ENCODE measurements at places on chromosomes 3 and 15.

DNA sequence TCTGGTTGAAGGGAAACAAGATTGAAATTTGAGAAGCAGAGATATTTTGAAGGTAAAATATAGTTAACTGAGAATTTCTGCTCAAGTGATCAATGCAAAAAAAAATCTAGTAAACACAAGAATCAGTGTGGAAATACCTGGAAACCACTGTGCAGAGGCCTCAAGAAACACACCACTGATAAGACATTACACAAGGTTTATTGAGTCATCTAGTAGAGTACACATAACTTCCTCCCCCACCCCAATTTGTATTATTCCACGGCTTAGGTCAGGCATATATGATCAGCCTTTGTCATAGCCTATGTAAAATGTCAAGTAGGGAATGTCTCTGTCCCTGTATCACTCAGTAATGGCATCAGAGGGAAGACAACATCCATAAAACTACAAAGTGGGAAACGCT is 447.8 kb upstream of the BCHE start:
- DNase-seq = no peak

- no peak for DNase-seq
These were observed 76.9 kb downstream of the CTNNB1 start for GRCh38 chr3:41276191-41276590.

GRCh38 chr3:114451051-114451451 is 157.2 kb downstream of the TIGIT start:
- DNase-seq = no peak

DNA sequence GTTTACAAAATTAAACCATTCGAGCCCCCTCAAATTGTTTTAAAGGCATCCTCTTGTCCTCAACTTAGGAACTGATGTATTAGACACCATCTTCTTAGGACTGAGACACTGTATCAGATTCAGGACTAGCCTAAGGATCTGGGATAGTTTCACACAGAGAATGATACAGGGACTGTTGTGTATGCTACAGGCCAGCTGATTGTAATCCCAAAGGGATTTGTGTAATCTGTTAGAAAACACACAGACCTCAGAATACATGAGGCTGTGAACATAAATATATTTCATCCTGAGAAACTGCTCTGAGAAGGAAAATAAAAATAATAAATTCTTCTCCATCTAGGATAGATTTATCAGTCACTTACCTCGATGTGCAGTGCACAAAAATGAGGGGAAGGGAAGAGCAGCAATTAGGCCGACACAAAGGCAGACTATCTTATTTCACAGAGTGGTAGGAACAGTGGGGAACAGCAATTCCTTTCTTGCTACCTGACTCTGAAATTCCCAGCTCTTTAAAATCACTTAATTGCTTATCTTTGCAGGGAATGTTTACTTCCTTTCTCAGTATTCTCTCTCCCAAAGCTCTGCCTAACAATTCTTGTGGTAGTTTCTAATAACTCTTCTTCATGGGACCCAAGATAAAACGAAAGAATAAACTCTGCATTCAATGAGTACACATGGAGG is 322.5 kb downstream of the MAGI1 start:
- no peak for DNase-seq
